ENCODE measurements at places on chromosomes 7 and 10. TPM values are rescaled to one million over a fixed set of nuclear protein-coding genes. Genes with fewer than 3 reads are reported as not detected.

The PPP1R3C gene
- 5.8 TPM for total RNA-seq

The PIK3AP1 gene
- total RNA-seq = 7.0 TPM

The DPYSL4 gene
- not detected for total RNA-seq

The HMX2 gene
- not detected for total RNA-seq

The CNTNAP2 gene
- 0.45 TPM for total RNA-seq

The CPA4 gene
- not detected for total RNA-seq

The HYAL4 gene
- total RNA-seq = not detected

The KCP gene
- 2.3 TPM for total RNA-seq

The ZWINT gene
- total RNA-seq = 5.5 TPM

The ASB10 gene
- total RNA-seq = not detected

The DRGX gene
- total RNA-seq = not detected

The SEMA3C gene
- total RNA-seq = 91.5 TPM

The CLDN3 gene
- total RNA-seq = 0.45 TPM

The GCK gene
- 0.55 TPM for total RNA-seq

The GDF2 gene
- not detected for total RNA-seq

The CRYGN gene
- not detected for total RNA-seq

The NKX2-3 gene
- total RNA-seq = 1.0 TPM
